ENCODE measurements at places on chromosomes 7 and 10.

- DNase-seq, result no peak
Measured at GRCh38 chr7:87850836-87851593, 25.1 kb downstream of the SLC25A40 start.

DNA sequence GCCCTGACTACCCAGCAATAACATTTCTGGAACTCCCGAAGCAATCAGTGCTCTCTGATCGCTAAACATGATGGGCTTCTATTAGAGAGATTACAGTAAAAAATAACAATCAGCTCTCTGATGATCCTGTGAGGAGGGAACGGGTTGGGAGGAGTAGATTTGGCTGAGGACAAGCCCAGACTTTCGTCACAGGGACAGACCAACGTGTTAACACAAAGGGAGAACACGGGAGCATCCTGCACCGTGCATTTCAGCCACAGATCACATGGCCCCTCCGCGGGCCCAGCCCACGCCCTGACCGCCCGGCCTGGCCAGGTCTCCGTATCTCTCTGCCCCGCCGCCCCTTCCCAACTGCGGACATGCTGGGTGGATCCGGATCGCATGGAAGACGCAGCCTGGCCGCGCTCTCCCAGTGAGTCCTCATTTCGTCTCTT lies 95.0 kb upstream of the AGBL3 start:
- DNase-seq, result peak; percentile 69

GRCh38 chr10:78028438-78029268 lies 662 bp downstream of the POLR3A start:
- peak; percentile 34 for DNase-seq

DNA sequence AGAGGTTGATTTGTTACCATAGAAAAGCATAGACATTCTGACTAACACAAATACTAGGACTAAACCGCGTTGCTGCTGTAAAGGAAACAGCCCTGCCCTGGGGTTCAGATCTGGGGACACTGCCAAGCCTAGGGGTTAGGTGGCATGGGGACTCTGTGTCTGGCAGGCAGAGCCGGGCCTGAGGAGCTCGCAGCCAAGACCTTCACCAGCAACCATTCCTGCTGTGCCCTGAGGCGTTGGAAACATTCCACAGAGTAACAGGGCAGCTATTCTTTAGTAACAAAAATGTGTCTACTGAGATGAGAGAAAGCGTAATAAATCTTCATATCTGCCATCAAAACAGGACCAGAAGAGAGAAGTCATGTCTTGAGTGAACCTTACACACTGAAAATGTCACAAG lies 280.5 kb downstream of the POM121L12 start:
- peak; percentile 15 for DNase-seq

DNA sequence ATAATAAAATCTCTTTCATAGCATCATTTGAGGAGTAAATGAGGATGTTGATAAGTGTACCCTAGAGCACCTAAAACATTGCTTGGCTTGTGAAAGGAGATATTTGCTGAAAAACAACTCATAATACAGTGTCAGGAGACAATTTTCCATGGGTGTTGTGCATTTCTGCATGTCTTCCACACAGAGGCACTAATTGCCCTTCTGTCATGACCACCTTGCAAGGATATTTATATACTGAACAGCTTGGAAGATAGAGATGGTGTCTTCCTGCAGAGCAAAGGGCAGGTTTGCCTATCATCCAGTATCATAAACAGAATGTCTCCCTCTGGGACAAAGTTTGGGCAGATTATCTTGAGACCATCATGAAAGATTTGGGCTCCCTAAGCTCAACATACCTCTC lies 495.2 kb upstream of the LRRN3 start:
- DNase-seq, result no peak

GRCh38 chr10:824497-824896 lies 107.0 kb downstream of the LARP4B start:
- DNase-seq, result no peak

- DNase-seq, result peak; percentile 32
Measured at GRCh38 chr7:119482209-119482608, 790.8 kb upstream of the KCND2 start.

DNA sequence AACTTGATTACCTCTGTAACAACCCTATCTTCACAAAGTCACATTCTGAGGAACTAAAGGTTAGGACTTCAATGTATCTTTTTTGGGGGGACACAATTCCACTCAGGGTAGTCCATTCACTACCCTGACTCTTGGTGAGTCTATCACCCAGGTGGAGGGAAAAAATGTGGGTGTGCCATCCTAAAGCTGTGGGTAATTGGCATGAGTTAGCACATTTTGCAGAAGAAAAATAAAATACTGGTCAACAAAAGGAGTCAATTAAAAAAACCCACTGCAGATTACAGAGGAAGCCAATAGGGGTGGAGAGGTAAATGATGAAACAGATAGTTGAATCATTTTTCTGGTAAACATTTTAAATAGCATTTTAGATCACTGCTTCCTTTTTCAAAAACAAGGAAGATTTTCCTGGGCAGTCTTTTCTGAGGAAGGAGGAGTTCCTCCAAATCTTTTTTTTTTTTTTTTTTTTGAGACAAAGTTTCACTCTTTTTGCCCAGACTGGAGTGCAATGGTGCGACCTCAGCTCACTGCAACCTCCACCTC lies 5.1 kb upstream of the BLVRA start:
- no peak for DNase-seq

- no peak for DNase-seq
Measured at GRCh38 chr10:18549105-18549504, 102.3 kb downstream of the NSUN6 start.

- no peak for DNase-seq
Measured at GRCh38 chr7:112226701-112227276, 20.3 kb downstream of the ZNF277 start.
